ENCODE measurements at places on chromosomes 2 and 18.

DNA sequence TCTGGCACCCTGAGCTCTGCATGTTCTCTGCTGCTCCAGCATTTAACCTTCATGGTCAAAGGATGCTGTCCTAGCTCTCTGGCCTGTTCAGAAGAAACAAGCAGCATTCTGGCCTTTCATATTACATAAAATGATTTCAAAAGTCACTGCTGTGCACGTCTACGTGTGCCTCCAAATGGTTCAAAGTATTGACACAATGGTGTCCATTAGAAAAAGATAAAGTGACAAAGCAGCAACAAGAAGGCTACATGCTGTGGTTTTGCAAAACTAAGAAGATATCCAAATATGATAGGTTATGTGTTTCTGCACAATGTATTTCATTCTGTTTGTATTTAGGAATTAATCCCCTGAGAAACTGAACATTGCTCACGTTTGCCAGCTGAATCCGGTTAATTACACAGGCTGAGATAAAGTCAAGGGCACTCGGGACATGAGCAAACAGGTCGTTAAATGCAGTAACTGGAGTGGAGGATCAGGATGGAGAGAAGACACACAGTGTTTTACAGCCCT lies 258.5 kb downstream of the DOK6 start:
- DNase-seq = no peak

DNA sequence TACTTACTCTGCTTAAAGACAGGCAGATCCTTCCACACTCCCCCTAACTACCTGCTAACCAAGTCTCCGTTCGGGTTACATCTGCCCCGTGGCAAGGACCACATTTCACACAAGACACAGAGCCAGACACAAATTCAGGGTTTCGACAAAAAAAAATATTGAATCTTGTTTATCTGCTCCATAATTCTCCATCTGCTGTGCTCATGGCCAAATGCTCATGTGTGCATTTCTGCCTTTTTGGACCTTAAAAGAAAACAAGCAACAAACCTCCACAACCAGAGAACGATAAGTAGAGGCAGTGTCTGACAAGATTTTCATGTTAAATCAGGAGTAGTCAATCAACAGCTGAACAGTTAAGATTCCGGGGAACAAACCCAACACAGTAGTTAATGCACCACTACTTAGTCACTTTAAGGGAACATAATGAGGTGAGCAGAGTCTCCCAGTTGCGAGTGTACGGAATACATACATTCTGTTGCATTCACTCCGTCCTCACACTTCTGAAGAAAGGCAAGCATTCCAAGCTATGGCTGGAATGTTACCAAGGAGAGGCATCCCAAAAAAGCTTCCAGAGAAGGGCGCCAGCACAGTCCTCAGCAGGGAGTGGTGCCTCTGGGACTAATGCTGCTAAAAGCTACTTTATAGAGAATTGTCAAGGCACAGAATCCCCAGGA lies 121.0 kb downstream of the ANKRD44 start:
- DNase-seq = no peak

GRCh38 chr2:58709687-58710354 lies 468.7 kb upstream of the FANCL start:
- no peak for DNase-seq

DNA sequence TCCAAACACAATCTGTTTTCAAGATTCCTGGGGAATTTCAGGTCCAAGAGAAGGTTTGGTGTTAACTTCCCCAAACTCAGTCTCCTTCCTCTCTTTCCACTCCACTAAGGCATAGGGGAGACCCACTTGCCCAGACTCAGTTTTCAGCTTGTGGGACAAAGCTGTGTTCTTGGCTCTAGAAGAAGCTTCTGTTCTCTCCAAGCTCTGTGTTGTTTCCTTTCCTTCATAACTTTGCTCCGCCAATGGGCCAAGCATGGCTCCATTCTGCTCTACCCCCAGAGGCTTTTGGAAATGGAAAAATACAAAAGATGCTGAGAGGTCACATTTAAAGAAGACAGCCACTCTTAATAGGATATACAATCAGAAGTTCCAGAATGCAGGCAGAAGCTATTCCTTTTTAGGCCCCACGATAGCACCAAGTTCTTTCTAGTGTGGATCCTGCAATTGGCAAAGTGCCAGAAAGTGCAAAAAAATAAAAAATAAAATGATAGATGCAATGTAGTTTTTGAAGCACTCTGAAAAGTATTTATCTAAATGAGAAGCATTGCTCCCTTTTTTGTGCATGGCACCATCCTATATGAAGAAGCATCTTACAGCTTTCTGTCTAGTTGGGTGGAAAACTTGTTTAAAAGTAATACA lies 510.1 kb downstream of the TXNL1 start:
- no peak for DNase-seq

DNA sequence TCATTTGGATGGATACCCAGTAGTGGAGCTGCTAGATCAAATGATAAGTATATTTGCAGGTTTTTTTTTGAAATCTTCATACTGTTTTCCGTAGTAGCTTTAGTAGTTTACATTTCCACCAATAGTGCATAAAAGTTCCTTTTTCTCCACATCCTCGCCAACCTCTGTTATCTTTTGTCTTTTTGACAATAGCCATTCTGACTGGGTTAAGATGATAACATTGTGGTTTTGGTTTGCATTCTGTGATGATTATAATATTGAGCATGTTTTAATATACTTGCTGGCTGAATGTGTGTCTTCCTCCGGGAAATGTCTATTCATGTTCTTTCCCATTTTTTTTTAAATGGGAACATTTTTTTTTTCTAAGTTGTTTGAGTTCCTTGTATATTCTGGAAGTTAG lies 260.0 kb downstream of the GULP1 start:
- DNase-seq = no peak

DNA sequence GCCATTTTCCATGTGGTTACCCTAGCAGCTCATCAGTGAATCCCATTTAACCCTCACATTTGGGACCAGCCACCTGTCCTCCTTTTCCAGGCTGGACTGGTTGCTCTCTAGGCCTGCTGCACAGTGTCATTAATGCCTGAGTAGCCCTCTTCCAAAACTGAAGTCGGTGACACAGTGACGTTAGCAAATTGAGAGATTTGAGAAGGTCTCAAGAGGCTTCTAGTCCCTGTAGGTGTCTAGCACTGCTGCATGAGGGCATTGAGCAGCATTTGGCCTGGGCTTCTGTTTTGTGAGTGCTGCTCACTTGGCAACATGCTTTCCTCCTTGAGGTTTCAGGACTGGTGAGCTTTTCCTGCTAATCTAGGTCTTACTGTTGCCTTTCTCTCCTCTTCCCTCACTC lies 36.7 kb downstream of the PKP4 start:
- DNase-seq = no peak

- no peak for DNase-seq
Observed at GRCh38 chr2:160044728-160045127, 17.7 kb downstream of the PLA2R1 start.

DNA sequence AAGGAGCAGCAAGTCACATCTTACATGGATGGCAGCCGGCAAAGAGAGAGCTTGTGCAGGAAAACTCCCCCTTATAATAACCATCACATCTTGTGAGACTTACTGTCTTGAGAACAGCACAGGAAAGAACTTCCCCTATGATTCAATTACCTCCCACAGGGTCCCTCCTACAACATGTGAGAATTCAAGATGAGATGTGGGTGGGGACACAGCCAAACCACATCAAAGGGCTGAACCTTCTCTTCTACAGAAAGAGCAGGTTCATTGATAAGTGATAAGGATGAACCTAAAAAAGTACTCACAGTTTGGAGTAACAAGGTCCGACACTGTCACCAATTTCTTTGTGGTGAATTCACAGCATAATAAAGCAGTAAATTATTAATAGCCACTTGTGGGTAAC lies 422.2 kb upstream of the FSIP2 start:
- no peak for DNase-seq

GRCh38 chr2:71500426-71501079 lies 47.2 kb downstream of the DYSF start:
- DNase-seq = no peak

DNA sequence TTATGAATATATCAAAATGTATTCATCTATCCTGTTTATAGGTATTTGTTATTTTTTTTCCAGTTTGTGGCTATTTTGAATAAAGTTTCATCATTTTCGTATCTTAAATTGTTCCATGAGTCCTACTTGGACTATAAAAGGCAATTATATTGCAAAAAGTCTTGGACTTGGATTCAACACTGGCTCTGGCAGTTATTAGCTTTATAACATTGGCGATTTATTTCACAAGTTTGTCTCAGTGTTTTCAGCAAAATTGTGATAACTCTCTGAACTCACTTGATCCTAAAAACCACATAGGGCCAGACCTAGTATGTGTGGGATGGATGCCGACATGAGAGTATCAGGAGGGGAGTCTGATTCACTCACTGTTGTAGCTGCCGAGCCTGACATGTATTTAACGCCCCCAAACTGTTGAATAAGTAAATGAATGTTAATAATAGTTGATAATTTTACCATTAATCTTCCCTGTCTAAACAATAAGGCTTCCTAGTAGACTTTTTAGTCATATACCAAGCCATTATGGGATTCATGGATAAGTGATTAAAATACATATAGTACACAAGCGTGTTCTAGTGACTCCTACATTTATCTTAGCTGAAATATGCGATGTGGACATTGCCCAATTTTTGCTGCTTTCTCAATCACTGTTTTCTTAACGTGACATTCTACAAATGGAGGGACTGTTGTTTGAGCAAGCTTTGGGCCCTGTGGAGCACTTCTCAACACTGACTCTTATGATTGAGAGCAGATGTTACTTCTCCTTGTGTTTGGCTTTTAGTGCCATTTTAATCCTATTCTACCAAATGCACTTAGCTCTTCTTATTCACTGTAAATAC lies 907.6 kb downstream of the EPHA4 start:
- DNase-seq = no peak

DNA sequence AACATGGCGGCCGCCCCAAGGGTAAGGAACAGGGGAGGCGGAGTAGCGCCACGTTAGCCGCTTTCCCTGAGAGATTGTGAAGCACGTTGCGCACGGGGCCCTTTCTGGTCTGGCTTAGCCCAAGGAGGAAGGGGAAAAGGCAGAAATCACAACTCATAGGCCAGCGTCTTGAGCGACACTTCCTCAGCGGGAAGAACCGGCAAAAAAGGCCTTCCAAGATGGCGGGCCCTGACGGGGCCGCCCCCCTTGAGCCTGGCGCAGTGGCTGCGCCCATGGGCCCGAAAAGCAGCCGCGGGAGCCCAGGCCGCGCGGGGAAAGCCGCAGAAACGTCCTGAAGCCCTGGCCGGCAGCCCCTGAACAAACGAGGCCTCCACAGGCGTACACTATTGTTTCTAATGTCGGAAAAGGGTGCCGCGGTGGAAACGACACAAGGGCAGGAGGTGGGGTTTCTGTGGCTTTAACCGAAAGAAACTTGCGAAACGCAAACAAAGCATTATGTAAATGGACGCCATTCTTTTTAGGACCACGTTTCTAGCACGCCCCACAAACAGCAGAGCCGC lies 919 bp upstream of the PCBP1 start:
- DNase-seq = peak; percentile 78

- no peak for DNase-seq
Observed at GRCh38 chr18:50847192-50847591, 27.4 kb upstream of the MRO start.

- no peak for DNase-seq
Observed at GRCh38 chr18:67726882-67727281, 210.4 kb upstream of the DSEL start.

DNA sequence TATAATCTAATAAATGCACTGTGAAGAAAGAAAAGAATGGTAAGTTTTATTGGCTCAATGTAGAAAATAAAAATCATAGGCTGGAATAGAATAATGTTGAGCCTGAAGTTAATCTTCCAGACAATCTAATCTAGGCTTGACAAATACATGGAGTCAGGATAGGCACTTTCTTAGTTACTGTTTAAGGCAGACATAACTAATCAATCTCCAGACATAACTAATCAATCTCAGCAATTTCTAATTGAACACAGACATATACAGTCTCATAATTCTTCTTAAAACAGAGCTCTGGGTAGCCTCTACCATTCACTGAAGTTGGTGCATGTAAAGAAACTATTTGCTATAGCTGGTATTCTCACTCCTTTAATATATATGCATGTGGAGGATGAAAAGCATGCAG lies 150.1 kb upstream of the CTAGE1 start:
- DNase-seq = no peak

DNA sequence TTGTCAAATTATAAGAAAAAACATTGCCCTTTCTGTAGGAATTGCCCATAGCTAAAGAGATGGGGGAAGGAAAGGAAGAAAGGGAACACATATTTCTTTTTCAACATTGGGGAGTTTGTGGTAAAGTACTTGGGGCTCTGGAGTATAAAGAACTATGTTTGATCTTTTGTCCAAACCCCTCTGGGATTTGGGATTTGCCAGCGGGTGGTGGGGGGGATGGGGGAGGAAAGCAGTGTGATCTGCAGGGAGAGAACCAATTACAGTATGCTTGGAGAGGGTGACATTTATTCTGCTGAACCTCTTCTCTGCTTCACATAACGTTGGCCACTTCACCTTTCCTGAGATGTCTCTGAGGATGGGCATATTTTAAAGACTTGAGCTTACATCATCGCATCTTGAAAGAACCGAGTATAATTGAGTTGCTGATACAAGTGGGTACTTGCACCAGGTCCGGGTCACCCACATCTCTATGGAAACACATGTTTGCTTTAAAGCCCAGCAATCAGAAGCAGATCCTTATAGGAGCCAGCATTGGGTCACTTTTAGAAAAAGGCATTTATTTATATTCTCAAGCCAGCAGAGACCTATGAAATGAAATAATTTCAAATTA lies 73.1 kb downstream of the SPATS2L start:
- DNase-seq = no peak

GRCh38 chr18:58314284-58314683 lies 270.3 kb downstream of the NEDD4L start:
- no peak for DNase-seq

DNA sequence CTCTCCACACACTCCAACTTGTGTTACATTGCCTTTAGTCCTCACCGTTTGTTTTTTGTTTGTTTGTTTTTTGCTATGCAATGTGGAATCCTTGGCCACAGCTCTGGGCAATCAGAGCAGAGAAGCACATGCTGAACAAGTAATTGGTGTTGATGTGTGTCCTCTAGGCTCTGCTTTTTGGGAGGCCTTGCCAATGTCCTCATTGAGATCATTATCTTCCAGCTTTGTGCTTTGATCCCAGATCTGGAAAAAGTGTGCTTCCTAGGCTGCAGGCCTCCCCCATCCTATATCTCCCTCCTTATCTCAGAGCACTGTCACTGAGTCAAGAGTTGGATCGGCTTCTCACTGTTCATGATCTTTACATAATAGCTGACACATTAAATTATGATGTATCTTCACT lies 25.9 kb downstream of the OSR1 start:
- DNase-seq = no peak

GRCh38 chr2:240628808-240629618 lies 3.7 kb downstream of the GPR35 start:
- DNase-seq = no peak

- no peak for DNase-seq
Observed at GRCh38 chr2:69483024-69483423, 45.8 kb upstream of the NFU1 start.

Measured in hypothalamus (tissue), 51 donors.